ENCODE measurements at places on chromosomes 2 and 18.

GRCh38 chr2:26811791-26812694 lies 26.2 kb downstream of the CENPA start:
- no peak for DNase-seq

- DNase-seq, result no peak
Measured at GRCh38 chr18:49973592-49973991, 160.3 kb upstream of the ACAA2 start.

DNA sequence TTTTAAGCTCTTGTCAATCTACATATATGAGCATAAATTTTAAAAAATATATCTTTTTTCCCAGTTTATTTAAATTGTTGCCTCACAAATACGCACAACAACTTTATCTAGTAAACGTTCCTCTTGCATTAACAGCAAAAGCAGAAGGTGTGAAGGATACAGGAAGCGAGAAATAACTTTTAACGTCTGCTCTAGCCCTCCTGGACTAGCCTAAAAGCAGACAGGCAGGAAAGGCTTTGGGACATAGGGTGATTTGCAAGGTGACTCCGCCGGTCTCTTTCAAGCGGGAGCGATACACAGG lies 434 bp upstream of the DUSP19 start:
- no peak for DNase-seq

DNA sequence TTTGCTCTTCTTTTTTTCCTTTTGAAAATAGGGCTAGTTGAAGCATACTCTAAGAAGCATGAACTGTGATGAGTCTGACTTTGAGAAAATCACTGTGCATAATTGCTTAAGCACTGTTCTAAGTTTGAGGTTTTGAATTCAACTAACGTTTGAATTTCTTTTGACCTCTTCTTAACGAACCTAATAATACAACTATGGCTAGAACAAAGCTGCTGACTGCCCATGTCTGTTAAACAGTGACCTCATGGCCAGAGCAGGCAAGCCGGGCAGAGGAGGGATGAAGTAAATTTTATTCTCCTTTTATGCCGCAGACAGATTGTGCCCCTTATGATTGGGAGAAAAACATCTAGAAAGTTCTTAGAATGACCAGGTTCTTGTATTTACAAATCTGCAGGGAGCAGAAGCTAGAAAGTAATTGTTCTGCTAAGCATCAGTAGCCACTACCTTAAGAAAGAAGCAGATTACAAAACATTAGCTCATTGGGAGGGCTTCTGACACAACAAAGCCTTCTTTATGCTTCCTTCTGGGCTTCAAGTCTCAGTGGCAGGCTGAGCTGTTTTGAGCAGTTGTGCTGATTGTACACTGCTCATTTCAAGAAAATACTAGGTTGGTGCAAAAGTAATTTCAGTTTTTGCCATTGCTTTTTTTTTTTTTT lies 97.8 kb upstream of the RASGRP3 start:
- peak; percentile 36 for DNase-seq

- DNase-seq, result peak; percentile 88
Measured at GRCh38 chr2:226211439-226211838, 588.2 kb downstream of the IRS1 start.

GRCh38 chr2:240919786-240920782 lies 13.9 kb downstream of the CROCC2 start:
- DNase-seq, result no peak

DNA sequence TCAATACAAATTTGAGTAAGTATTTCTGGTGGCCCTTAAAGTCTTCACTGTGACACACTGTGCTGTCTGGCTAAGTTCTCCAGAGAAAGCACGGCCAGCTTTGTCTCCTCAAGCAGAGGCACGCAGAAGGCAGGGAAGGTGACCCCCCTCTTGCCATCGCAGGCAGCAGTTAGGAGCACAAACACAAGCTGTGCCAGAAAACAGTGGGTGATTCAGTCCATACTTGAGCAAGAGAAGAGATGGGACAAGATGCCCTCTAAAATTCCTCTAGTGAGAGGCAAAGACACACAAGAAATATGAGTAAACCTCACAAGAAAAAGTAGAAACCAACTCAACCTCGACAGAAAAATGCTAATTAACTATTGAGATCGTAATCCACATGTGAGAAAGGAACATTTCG lies 9.8 kb downstream of the MCEE start:
- no peak for DNase-seq

DNA sequence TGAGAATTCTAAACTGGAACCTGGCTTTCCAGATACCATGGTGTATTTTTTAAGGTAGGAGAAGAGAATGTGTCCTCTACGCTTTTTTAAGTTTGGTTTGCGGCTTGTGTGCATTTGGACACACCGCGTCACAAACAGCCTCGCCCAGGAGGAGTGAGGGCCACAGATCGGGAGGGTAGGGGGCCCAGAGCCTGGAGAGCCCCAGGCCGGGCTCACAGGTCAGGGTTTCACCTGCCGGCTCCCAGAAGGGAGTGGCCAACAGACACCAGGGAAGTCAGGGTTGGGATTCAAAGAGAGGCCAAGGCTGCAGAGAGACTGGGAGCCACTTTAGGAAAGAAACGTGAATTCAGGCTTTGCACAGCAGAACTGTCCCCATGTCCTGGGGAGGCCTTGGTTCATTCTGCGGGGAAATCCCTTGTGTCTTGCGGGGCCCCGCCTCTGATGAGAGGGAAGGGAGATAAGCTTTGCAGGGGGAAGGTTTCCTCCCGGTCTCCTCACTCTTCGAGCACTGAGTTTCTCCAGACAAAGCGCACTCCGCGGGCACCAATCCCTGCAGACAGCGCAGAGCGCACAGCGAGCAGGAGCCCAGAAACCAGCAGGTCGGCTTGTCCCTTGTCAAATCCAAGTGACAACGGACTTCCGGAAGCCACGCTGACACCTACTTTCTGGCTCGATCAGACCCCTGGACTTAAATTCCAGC lies 2.0 kb upstream of the TUBB6 start:
- no peak for DNase-seq

DNA sequence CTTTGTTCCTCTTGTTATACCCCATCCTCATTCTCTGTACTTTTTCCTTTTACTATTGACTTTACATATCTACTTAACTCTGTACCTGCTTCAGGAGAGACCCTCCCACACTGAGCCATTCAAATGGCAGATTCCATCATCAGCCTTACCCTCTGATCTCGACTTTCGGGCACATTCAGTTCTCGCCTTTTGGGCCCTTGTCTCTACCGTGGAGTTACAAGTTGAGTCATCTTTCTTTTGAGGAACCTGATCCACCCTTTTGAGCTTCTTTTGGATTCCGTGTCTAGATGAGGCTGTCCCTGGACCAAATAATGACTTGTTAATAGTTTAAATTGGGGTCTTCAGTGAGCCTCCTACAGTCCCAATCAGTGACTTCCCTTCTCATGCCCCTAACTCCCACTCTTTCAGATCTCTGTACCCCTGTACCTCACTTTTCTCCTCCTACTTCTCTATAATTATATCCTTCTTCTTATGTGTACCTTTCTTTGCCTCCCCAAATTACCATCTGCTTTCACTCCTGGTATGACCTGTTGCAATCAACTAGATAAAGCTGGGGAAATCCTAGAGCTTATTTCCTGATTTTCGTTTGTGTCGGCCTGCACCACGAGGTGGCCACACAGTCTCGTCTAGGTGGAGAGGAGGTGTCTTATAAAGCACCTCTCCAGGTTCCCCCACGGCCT lies 17.2 kb downstream of the SP110 start:
- DNase-seq, result no peak

DNA sequence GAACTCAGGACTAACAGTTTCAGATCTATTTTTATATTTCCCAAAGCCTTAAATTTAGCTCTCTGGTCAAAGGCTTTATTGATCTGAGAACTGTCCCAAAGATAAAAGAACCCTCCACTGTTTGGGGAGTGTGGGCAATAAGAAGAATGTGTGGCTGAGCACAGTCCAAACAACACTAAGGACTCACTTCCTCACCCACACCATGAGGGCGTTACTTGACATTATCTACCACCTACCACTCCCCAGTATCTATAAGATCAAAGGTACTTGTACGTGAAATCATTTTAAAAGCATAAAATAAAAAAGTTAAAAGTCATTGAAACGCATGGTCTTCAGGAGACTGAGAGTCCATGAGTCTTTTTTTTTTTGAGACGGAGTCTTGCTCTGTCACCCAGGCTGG lies 54.6 kb upstream of the NFU1 start:
- DNase-seq, result no peak

DNA sequence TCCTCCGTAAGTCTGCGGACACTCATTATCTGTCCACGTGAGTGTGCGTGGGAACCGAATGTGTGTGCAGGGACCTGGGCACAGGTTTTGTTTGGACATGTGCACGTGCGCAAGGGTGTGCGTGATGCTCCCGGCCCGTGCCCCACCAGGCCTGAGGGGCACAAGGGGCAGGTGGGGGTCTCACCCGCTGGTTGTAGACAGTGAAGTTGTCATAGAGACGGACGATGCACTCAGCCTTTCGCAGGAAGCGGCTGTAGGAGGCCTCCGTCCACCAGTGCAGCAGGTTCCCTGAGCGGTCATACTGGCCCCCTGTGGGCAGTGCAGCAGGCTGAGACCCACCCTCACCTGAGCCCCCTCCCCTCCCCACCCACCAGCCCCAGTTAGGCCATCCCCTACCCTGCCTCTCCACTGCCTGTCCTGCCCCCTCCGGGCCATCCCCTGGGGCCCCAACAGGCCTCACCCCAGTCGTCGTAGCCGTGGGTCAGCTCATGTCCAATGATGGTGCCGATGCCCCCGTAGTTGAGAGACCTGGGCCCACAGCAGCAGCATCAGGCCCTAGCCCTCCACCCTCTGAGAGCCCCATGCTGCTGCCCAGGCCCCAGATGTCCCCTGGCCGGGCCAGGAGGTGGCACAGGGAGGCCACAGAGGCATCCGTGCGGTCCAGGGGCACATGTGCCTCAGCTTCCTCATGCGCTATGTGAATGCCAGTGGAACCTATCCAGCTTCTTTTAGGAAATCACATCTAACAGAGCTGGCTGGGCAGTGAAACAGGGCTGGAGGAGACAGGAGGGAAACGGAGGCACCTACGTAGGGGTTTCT lies 6.1 kb downstream of the ECEL1 start:
- no peak for DNase-seq

- DNase-seq, result peak; percentile 32
Measured at GRCh38 chr2:57497489-57498096, 549.0 kb upstream of the VRK2 start.

- DNase-seq, result no peak
Measured at GRCh38 chr2:240966457-240966905, 31.9 kb upstream of the SNED1 start.

DNA sequence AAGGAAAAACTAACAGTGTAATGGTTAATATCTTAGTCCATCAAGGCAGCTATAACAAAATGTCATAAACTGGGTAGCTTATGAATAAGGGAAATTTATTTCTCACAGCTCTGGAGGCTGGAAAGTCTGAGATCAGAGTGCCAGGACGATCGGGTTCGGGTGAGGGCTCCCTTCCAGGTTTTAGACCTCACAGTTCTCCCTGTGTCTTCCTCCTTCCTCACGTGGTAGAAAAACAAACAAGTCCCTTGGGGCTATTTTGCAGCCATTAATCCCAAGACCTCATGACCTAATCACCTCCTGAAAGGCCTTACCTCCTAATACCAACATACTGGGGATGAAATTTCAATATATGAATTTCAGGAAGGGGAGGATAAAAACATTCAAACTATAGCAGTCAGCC lies 455.9 kb downstream of the CNTNAP5 start:
- no peak for DNase-seq

- peak; percentile 24 for DNase-seq
Measured at GRCh38 chr2:102615620-102616436, 3.5 kb upstream of the SLC9A2 start.

- DNase-seq, result no peak
Measured at GRCh38 chr2:132953771-132954170, 283.8 kb upstream of the LYPD1 start.

- no peak for DNase-seq
Measured at GRCh38 chr18:5995626-5996025, 100.3 kb upstream of the TMEM200C start.

- peak; percentile 88 for DNase-seq
Measured at GRCh38 chr18:69817335-69817940, 130.2 kb downstream of the CD226 start.

DNA sequence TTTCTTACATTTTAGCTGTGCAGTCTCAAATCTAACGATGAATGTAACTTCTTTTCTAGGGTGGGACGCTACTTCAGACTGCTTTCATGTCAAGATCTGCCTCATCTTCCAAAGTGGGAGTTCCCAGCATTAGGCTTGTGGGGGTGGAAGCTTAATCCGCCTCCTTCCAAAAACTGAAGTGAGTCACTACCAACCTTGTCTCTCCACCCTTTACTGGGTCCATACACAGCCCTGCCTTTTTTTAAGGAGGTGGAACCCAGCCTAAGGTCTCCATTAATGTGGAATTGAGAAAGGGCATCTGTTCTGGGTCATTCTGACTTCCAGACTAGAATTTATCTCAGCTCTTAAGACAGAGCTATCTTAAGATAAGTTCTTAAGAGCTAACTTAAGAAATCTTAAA lies 42.0 kb upstream of the NFE2L2 start:
- no peak for DNase-seq

Data from astrocyte (in vitro differentiated cells and primary cell).